ENCODE measurements at places on chromosomes 16 and 17.

- DNase-seq: no peak
Measured at GRCh38 chr17:28878158-28878910, 19.2 kb downstream of the FLOT2 start.

- no peak for DNase-seq
Measured at GRCh38 chr17:48605409-48605919, 678 bp upstream of the HOXB6 start.

DNA sequence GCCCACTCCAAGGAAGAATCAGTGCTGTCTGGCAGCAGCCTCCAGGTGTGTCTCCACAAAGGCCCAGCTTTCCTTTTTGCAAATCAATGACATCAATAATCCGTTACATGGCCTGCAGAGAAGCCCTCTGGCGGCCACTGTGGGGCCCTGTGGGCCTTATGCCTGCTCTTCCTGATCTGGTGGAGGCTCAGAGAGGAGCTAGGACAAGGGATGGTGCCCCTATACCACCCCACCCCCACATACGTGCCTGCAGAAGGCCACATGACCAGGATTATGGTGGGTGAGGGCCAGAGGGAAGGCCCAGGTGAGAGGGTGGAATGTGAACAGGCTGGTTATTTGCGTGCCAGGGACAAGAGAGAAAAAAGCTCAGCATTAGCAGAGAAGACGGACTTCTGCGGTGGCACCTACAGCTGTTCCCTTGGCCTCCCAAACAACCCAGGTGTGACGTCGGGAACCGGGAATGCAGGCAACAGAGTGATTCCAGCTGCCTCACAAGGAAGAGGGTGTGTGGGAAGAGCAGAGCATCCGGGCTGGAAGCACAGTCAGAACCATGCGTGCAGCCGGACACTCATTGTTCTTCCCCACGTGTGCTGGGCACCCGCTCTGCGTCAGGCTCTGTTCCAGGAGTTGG is 22.5 kb downstream of the EIF4A3 start:
- no peak for DNase-seq

- DNase-seq: no peak
Measured at GRCh38 chr16:55297062-55297909, 26.7 kb upstream of the IRX6 start.

DNA sequence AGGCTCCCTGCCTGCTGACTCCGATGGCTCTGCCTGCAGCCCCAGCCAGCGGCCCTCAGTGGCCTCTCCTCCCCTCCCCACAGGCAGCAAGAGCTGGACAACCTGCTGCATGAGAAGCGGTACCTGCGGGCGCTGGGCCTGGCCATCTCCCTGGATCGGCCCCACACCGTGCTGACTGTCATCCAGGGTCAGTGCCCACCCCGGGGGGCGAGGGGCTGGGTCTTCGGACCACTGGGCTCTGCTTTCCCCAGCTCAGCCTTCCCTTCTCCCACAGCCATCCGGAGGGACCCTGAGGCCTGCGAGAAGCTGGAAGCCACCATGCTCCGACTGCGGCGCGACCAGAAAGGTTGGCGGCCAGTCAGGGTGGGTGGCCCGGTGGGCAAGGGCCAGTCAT is 3.4 kb downstream of the NOXO1 start:
- no peak for DNase-seq

- DNase-seq: peak; percentile 69
Measured at GRCh38 chr16:2009791-2010510, at the start of gene ZNF598. Gene ZNF598, minus strand, starts transcription at chr16:2009821.

- DNase-seq: no peak
Measured at GRCh38 chr17:38984666-38985065, 17.5 kb upstream of the FBXO47 start.

GRCh38 chr16:1723450-1724147 is 17.6 kb downstream of the MAPK8IP3 start:
- DNase-seq: no peak

- no peak for DNase-seq
Measured at GRCh38 chr16:85170066-85170491, 57.8 kb upstream of the CIBAR2 start.

DNA sequence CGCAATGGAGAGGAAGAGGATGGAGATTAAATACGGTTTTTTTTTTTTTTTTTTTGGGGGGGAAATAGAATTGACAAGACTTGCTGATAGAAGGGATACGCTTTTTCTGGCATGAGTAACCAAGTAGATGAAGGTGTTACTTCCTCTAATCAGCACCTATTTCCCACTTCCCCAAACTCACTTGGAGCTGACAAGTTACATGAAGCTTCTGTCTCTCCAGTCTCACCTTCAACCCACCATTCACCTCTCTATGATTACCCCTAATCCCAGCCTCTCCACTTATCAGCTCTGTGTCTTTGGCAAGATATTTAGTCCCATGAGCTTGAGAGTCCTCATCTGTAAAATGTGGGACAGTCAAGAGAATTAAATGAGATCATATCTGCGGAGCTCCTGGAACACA is 185.9 kb upstream of the HS3ST3A1 start:
- no peak for DNase-seq

GRCh38 chr17:18261146-18261515 is 669 bp downstream of the MIEF2 start:
- peak; percentile 44 for DNase-seq

DNA sequence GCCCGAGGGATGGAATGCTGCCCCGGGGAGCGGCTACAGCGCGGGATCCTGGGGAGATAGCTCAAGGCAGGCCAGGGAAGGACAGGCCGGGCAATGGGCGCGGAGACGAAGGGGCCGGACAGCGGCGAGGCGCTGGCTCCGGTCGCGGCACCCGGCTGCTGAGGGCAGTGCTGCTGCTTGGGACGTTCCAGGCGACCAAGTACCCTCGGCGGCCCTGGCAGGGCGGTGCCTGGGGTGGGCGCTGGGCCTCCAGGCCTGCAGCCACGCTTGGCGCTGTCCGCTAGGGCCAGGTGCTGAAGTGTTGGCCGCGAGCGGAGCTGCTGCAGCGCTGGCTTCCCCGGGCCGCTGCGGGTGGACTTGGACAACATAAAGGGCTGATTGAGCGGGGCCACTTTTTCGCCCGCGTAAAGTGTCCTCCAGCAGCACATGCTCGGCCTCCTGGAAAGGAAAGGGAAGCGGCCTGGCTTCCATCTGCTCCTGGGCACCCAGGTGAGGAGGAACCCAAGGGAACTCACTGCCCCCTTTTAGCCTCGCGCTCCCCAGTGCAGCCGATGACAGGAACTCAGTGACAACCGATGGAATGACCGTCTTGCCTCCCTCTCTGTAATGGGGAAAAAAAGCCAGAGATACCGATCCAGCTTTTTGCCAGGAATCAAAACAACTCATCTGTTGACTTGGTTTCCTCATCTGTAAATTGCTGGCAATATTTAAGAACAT is 23.7 kb downstream of the CLEC3A start:
- no peak for DNase-seq

DNA sequence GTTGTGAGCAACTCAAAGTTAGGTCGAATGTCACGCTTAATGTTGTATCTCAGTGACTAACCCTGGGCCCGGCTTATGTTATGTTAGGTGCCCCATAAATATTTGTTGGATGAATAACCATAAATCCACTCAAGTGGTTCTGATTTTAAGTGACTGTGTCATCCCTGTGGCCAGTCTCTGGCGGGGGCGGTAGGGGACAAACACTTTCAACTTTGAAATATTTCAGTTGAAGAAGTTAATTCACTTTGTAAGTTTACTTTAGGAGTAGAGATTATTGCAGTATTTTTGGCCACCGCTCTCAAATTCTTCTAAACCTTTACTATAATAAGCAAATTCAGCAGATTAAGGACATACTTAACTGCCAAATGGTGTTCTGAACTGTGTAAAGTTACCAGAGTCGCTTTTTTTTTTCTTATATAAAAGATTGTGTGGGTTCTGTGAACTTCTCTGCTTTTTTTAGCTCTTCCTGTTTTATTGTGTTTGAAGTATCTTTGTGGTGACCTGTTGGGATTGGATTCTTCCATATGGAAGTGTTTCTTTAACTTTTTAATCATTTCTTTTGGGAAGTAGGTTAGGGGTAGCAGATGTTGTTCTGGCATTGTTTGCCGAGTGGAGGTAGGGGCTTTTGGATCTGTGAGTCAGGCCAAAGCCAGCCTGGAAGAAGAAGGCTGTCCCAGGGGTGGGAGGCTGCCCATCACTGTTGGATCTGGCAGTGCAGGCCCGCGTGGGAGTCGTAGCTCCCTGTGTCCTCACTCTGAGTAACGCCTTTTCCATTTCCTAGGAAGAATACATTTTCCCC is 61.4 kb upstream of the TBX2 start:
- DNase-seq: no peak

DNA sequence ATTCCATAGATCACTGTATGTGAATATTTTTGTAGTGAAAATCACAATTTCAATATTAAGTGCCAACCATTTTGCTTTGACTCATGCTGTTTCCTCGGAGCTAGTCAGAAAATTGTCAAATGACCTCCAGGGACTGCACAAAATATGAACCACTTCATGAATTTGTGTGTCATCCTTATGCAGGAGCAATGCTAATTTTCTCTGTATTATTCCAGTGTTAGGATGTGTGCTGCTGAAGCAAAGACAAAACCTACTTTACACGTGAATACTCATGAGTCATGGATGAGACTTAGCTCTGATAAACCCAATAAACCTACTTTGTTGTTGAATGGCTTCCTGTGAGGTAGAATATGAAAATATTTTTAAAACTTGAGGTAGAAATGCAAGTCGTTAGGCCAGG is 65.2 kb downstream of the SHCBP1 start:
- no peak for DNase-seq

GRCh38 chr16:75070012-75070841 is 46.4 kb downstream of the LDHD start:
- no peak for DNase-seq

GRCh38 chr17:55266051-55266957 is 1.5 kb downstream of the HLF start:
- no peak for DNase-seq

DNA sequence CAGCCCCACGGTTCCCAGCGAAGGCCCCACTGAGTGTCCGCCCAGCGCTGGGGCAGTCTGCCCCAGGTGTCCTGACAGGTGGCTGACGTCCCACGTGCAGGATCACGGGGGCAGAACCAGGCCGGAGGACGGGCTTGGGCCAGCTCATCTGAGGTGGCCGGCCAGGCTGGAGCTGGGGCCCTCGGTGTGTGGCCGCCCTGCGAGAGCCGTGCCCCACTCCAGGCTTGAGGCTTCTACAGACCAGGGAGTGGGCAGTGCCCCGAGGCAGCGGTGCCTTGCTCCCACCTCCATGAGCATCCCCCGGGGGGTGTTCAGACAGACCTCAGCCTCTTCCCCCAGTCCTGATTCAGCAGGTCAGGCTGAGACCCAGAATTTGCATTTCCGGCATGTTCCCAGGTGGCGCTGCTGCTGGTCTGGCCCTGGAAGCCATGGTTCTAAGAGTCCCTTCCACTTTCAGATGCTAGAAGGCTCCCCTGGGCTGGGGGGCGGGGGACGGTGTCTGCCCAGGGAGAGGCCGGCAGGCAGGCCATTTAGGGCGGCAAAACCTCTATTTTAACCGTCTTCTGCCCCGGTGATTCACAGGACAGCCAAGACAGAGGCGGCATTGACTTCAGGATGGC is 35.4 kb upstream of the PABPN1L start:
- DNase-seq: no peak

GRCh38 chr16:85735225-85735635 is 15.7 kb downstream of the C16orf74 start:
- DNase-seq: no peak

DNA sequence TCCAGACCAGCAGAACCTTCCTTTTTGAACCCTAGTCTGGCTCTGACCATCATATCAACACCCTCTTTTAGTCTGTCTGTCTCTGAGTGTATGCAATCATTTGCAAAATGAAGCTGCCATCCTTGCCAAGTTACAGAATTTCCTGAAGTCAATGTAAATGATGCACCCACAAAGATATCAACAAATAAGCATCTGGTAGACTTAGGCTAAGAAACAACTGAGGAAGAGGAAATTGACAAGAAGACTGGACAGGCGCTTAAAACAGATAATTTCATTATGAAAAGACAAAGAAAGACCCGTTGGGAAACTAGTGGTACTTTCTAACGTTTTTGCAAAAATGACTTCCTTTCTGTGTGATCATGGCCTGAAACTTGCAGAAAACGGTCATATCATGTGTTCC is 24.7 kb upstream of the CIITA start:
- DNase-seq: no peak

- DNase-seq: no peak
Measured at GRCh38 chr17:69874175-69874670, 200.8 kb upstream of the KCNJ16 start.

DNA sequence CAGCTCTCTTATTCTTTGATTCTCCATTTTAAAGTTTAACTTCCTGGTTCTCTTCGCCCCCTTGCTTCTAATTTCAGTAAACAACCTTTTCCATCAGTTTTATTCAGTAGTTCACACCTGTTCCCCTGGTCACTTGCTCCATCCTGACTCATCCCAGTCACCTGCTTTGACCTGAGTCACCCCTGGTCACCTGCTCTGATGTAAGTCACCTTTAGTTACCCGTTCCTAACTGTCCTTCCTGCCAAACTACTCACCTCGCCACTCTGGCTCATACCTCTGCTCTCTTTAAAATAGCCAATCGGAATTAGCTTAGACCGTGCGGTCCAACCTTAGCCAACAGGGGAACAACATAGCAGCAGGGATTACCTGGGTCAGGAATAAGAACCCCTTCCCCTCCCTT is 4.7 kb upstream of the NLRC5 start:
- no peak for DNase-seq

- no peak for DNase-seq
Measured at GRCh38 chr16:30430428-30430970, 669 bp upstream of the DCTPP1 start.

DNA sequence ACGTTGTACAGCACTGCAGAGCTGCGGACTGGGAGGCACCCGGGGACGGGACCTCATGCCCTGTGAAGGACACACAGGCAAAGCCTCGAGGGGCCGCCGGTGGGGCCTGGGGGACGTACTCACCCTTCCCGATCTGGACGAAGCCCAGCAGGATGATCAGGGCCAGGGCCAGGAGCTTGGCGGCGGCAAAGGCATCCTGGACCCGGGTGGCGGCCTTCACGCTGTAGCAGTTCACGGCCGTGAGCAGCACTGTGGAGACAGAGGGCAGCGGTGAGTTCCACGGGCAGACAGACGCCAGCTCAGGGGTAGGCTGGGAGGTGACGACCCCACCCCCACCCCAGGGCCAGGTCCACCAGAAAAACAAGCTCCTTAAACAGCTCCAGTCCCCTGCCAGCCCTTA is 17.7 kb downstream of the SLC7A5 start:
- DNase-seq: no peak

- DNase-seq: no peak
Measured at GRCh38 chr17:77610972-77611521, 347.5 kb upstream of the TNRC6C start.

- peak; percentile 49 for DNase-seq
Measured at GRCh38 chr17:48012151-48012520, 25.5 kb downstream of the COPZ2 start.

- DNase-seq: no peak
Measured at GRCh38 chr17:68763562-68763961, 162.4 kb upstream of the FAM20A start.
